ENCODE measurements at places on chromosomes 12 and 14. TPM values are rescaled to one million over a fixed set of nuclear protein-coding genes. Genes with fewer than 3 reads are reported as not detected.

DNA sequence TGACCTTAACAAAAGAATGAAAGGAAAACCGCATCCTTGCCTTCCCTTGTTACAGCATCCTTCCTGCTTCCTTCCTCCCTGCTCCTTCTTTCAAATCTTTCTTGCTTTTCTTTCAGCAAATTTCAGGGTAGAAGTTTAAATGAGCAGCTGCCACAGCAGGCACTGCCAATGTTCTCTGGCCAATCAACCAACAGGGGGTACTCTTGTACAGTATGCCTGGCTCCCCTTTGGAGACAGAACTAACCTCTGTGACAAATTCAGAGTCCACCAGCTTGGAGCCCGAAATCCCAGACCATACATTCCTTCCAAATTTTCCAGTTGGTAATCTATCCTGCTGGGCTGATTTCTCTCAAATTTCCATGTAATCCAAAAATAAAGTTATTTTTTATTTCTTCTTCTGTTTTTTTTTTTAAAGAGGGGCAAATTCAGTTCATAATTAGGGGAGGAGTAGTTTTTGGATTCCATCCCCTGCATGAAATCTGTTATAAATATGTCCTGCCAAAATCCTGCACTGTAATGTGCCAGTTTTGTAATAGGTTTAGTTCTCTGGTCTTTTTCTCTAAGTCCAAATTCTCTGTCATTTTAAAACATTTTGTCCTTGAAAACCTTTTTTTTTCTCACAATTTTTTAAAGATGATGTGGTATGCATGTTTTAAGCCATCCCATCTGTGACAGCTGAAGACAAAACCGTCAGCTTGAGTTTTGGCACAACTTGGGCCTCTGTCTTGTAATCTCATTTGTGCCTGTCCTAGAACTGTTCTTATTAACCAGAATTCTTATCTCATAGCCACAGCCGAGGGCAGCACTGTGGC, 610.0 kb upstream of the LMO3 start:
- no peak for DNase-seq
- no peaks in the 10 kb centered on the region for H3K36me3 ChIP-seq
- no peak overlapping the region for H3K4me3 ChIP-seq
- no peaks in the 10 kb centered on the region for H3K4me1 ChIP-seq
- H3K27ac ChIP-seq = no peak overlapping the region
- peaks cover 2% of the 10 kb centered on the region for H3K27me3 ChIP-seq

- DNase-seq = no peak
- H3K27ac ChIP-seq = peak overlapping the region; percentile 68
- peaks cover 15% of the 10 kb centered on the region for H3K36me3 ChIP-seq
Observed at GRCh38 chr12:12902036-12902435, 10.7 kb downstream of the GPRC5A start.

GRCh38 chr14:81268016-81268416, 47.3 kb upstream of the GTF2A1 start:
- H3K4me1 ChIP-seq = peaks cover 48% of the 10 kb centered on the region
- peak overlapping the region; percentile 72 for H3K27ac ChIP-seq
- no peaks in the 10 kb centered on the region for H3K27me3 ChIP-seq
- no peaks in the 10 kb centered on the region for H3K36me3 ChIP-seq

GRCh38 chr14:63760014-63760413, 32.1 kb upstream of the SGPP1 start:
- no peaks in the 10 kb centered on the region for H3K36me3 ChIP-seq
- H3K27ac ChIP-seq = peak overlapping the region; percentile 68
- no peaks in the 10 kb centered on the region for H3K27me3 ChIP-seq
- no peak for DNase-seq
- no peak overlapping the region for H3K4me3 ChIP-seq

- no peak for DNase-seq
- H3K4me1 ChIP-seq = peaks cover 22% of the 10 kb centered on the region
- peak overlapping the region; percentile 98 for H3K4me3 ChIP-seq
- peak overlapping the region; percentile 100 for H3K27ac ChIP-seq
Observed at GRCh38 chr12:10214136-10214894, 1.6 kb downstream of the GABARAPL1 start.

KCNH3 gene
- total RNA-seq = 2.5 TPM

DNA sequence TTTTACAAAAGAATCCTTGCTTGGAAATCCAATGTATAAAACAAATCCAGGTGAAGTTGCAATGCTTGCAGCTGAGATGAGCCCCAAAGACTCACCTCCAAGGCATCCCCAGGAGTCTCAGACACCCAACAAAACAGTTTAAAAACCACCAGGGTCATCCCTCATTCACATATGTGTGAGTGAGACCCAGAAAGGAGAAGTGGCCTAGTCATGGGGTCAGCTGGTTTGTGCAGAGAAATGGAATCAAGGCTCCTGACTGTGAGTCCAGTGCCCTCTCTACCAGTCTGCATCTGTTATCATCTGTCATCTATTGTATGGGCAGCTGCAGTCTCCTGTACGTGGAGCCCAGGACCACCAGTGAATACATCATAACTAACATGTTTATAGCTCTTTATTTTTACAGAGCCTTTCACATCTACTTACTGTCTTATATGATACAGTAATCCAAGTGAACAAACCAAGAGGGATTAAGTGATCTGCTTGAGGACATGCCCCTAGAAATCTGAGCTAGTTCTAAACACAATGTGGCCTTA, 27.1 kb downstream of the PLEKHG7 start:
- H3K4me1 ChIP-seq = no peaks in the 10 kb centered on the region
- no peak for DNase-seq
- H3K27me3 ChIP-seq = peaks cover 4% of the 10 kb centered on the region
- H3K36me3 ChIP-seq = no peaks in the 10 kb centered on the region
- no peak overlapping the region for H3K27ac ChIP-seq

MTRFR gene
- total RNA-seq = 16.6 TPM

GRCh38 chr12:3207858-3208257, 130.7 kb downstream of the TSPAN9 start:
- H3K4me1 ChIP-seq = peaks cover 27% of the 10 kb centered on the region
- H3K4me3 ChIP-seq = no peak overlapping the region
- H3K36me3 ChIP-seq = peaks cover 1% of the 10 kb centered on the region
- peaks cover 5% of the 10 kb centered on the region for H3K27me3 ChIP-seq

DNA sequence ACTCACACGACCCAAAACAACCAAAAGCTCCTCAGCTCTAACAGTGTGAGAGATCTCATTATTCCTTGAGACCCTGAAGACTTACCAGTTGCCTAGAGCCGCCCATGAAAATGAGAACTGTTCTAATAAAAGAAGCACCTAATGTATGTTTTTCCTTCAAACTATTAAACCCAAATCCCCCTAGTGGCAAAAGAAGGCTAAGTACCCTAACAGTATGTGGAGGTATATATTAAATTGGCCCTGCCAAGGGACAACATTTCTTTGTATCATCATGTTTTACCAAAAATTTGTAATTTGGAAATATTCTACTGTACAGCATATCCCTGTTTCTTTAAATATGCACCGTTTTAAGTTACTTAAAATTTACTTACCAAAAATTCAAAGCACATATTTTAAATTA, 38.0 kb upstream of the PPFIA2 start:
- H3K27ac ChIP-seq = no peak overlapping the region
- no peak overlapping the region for H3K4me3 ChIP-seq
- H3K27me3 ChIP-seq = no peaks in the 10 kb centered on the region
- peaks cover 5% of the 10 kb centered on the region for H3K4me1 ChIP-seq
- H3K36me3 ChIP-seq = no peaks in the 10 kb centered on the region

DNA sequence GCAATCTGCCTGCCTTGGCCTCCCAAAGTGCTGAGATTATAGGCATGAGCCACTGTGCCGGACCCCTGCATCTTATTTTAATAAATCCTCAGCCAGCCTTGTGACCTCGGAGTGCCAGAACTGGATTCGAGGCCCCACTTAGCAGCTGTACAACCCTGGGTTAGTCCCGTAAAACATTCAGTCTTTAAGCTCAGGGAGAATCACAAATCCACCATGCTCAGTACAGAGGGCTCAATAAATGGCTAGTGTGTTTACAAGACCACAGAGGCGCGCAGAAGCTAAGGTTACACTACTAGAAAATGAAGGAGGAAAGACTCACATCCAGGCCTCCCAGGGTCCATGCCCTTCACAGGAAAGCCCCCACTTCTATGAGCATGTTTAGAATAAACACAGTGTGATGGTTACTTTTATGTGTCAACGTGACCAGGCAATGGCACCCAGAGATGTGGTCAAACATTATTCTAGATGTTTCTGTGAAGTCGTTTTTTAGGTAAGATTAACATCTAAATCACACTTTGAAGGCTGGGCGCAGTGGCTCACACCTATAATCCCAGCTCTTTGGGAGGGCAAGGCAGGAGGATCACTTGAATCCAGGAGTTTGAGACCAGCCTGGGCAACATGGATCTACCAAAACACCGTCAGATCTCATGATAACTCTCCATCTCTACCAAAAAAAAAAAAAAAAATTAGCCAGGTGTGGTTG, 55.3 kb downstream of the CLMN start:
- peak overlapping the region; percentile 98 for H3K27ac ChIP-seq
- H3K4me3 ChIP-seq = no peak overlapping the region
- peaks cover 26% of the 10 kb centered on the region for H3K4me1 ChIP-seq
- H3K27me3 ChIP-seq = no peaks in the 10 kb centered on the region

P3H3 gene
- 80.7 TPM for total RNA-seq

DNA sequence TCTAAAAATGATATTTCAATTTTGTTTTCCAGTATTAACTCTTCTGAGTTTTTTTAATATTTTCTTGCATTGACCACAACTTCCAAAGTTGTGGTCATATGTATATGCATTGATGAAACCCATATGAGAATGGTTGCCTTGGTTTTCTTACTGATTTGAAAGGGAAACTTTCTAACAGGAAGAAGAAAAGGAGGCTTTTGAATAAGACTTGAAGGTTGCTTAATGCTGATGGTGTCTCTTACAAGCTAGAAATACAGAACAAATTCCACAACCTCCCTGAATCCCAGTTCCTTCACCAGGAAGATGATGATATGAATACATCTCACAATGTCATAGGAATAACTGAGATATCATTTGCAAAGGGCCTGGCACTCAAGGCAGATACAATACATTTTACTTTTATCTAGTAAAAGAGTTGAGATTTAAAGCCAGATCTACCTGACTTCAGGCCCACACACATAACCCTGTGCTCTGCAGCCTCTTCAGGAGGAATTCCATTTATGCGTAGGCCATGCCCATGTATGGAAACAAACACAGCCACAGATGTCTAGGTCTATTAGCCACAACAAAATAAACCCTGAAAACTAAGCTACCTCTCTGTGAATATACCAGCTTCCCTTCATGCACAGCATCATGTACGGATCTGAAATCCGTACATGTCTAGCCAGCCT, 165.4 kb upstream of the PLEKHG7 start:
- no peak for DNase-seq
- no peaks in the 10 kb centered on the region for H3K36me3 ChIP-seq
- H3K4me1 ChIP-seq = peaks cover 46% of the 10 kb centered on the region
- H3K27me3 ChIP-seq = no peaks in the 10 kb centered on the region
- H3K4me3 ChIP-seq = no peak overlapping the region

FAM161B gene
- 4.3 TPM for total RNA-seq

DNA sequence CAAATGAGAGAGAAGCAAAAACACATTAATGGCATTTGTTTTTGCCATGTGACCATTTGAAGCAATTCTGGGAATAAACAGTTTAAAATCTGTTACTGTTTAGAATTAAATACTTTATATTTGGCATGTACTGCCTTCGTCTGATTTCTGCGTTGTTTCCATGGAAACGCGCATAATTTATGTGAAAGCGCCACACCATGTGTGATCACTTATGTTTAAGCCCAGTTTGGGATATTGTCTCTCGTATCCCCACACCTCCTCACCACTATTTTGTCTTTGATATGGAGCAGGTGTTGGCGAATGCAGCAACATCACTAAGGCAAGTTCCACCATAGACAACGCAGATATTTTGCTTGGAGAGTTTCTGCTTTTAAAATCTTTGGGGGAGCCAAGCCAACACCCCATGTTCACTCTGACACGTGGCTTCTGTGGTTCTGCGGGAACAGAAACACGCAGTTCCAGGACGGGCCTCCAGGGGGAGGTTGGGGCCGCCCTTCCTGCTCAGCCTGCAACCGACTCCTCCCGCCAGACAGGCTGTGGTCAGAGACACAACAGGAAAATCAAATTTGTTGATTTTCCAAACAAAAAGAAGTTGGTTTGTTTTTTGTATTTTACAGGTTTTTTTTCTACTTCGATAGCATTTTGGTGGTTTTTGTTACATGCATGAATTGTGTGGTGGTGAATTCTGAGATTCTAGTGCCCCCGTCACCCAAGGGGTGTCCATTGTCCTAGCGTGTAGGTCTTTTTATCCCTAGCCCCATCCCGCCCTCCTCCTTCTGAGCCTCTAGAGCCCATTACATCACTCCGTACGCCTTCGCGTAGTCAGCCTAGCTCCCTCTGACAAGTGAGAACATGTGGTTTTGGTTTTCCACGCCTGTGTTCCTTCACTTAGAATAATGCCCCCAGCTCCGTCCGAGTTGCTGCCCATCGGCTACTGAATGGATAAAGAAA, 101.9 kb upstream of the SFSWAP start:
- no peaks in the 10 kb centered on the region for H3K36me3 ChIP-seq
- peaks cover 2% of the 10 kb centered on the region for H3K4me1 ChIP-seq
- peaks cover 58% of the 10 kb centered on the region for H3K27me3 ChIP-seq
- peak; percentile 80 for DNase-seq

DNA sequence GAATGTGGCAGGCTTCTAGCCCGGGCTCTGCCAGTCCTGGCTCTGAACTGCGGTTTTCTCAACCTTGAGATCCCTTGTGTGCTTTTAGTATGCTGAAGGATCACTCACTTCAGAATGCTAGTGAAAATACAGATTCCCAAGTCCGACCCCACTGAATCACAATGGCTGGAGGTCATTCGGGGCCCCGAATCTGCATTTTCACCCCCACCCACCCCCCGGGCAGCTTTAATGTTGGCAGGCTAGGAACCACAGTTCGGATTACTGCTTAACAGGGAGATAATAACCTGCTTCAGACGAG, 573 bp upstream of the SUSD6 start:
- H3K27me3 ChIP-seq = no peaks in the 10 kb centered on the region
- peak overlapping the region; percentile 85 for H3K4me3 ChIP-seq
- peaks cover 52% of the 10 kb centered on the region for H3K4me1 ChIP-seq
- DNase-seq = no peak
- peak overlapping the region; percentile 96 for H3K27ac ChIP-seq

- no peak overlapping the region for H3K27ac ChIP-seq
- no peaks in the 10 kb centered on the region for H3K4me1 ChIP-seq
- H3K36me3 ChIP-seq = no peaks in the 10 kb centered on the region
- peaks cover 14% of the 10 kb centered on the region for H3K27me3 ChIP-seq
Observed at GRCh38 chr14:104302794-104303405, 164.5 kb downstream of the KIF26A start.

DNA sequence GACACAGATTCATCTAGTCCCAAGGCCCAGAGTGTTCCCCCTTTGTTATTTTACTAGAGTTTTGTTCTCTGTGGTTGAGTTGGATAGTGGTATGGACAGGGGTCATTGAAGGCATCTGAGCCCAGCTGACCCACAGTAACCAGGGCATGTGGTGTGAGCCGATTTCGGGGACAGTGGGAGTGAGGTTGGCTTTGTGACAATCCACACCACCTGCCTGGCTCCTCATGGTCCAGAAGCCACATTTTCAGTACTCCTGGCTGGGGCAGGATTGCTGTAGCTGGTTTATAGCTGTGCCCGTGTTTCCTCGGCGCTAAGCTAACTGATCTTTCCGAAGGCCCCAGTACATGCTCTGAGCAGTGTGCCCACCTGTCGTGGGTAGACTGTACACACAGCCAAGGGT, 116.0 kb downstream of the TSPAN9 start:
- H3K36me3 ChIP-seq = no peaks in the 10 kb centered on the region
- no peaks in the 10 kb centered on the region for H3K27me3 ChIP-seq
- DNase-seq = no peak
- no peak overlapping the region for H3K27ac ChIP-seq
- peaks cover 7% of the 10 kb centered on the region for H3K4me1 ChIP-seq

SLC39A5 gene
- total RNA-seq = 1.3 TPM

GARIN6 gene
- not detected for total RNA-seq

- H3K4me3 ChIP-seq = no peak overlapping the region
- DNase-seq = no peak
- H3K27ac ChIP-seq = no peak overlapping the region
- H3K36me3 ChIP-seq = no peaks in the 10 kb centered on the region
Observed at GRCh38 chr12:51692016-51692415, 101.0 kb downstream of the SCN8A start.

C14orf180 gene
- 0.29 TPM for total RNA-seq
